ENCODE measurements at places on chromosomes 5 and 9. TPM values are rescaled to one million over a fixed set of nuclear protein-coding genes. Genes with fewer than 3 reads are reported as not detected.

- no peak for DNase-seq
These were observed 73.7 kb downstream of the SPATA31C2 start for GRCh38 chr9:88064554-88064953.

The PGM5 gene
- total RNA-seq, result 0.26 TPM

The CCDC69 gene
- total RNA-seq, result 8.2 TPM

DNA sequence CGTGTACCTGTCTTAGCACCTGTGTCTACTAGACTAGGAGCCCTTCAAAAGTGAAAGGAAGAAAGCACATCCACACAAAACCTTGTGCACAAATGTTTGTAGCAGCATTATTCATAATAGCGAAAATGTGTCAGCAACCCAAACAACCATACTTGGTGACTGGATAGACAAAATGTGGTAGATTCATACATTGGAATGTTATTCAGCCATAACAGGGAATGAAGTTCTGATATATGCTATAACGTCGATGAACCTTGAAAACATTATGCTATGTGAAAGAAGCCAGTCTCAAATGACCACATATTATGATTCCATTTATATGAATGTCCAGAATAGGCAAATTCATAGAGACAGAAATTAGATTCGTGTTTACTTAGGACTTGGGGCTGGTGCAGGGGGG, 57.8 kb upstream of the LARP1 start:
- DNase-seq, result no peak

The PCDHGA3 gene
- total RNA-seq, result 0.26 TPM

The TXNDC8 gene
- total RNA-seq, result not detected

- DNase-seq, result no peak
These were observed 632.5 kb upstream of the ST8SIA4 start for GRCh38 chr5:101535626-101536025.

- DNase-seq, result no peak
These were observed 72.8 kb downstream of the MAPKAP1 start for GRCh38 chr9:125634040-125634717.

The STKLD1 gene
- total RNA-seq, result 0.81 TPM

DNA sequence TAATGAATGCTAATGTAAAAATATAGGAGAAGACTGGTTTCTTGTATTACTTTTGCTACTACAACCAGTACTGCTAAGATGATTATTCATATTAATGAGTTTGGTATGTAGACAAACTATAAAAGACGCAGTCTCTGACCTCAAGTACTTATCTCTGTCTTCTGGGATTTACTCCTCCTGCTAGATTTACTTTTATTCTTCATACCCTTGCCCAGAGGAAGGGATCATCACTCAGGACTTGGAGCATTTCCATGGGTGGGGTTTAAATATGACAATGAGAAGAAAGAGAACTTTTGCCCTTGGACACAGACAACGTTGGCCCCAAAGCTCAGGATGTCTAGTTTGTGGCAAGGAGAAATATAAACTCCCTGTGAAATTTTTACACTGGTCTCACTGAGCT, 126.1 kb downstream of the BNC2 start:
- DNase-seq, result no peak

The ZNF608 gene
- total RNA-seq, result 21.6 TPM

GRCh38 chr5:137379555-137380286, 119.4 kb downstream of the SPOCK1 start:
- no peak for DNase-seq

- no peak for DNase-seq
These were observed 13.8 kb upstream of the PLCXD3 start for GRCh38 chr5:41524174-41524573.

- DNase-seq, result no peak
These were observed 153.6 kb downstream of the DRD1 start for GRCh38 chr5:175290379-175290778.

DNA sequence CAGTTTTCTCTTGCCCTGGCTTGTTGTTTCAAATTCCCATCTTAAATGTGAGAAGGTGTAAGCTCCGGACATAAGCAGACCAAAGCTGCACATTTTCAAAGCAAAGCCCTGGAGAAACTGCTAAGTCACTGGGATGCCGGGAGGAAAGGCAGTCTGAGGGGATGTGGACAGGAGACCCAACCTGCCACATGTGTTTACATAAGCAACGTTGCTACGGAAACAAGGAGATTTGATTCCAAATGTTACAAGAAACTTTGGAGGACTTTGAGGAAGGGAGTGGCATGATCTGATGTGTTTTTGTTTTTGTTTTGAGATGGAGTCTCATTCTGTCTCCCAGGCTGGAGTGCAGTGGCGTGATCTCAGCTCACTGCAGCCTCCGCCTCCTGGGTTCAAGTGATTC, 25.7 kb upstream of the INSYN2B start:
- no peak for DNase-seq

The CEL gene
- total RNA-seq, result 0.07 TPM

The SVEP1 gene
- total RNA-seq, result 0.46 TPM

DNA sequence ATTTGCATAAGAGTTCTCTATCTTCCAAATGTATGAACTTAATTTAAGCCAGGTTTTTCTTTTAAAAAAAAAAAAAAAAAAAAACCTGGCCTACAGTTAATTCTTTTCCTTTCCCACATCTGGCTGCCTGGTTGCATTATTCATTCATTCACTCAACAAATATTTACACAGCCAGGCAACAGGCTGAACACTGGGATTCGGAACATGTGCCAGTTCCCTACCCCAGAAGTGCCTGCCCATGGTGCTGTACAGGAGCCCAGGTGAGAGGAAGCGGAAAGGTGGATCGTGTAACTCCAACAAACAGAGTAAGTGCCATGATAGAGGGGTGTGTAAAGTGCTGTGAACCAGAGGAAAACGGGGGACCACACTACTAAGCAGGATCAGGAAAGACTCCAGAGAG, 93.6 kb downstream of the CDK5RAP2 start:
- DNase-seq, result no peak

The DRD1 gene
- not detected for total RNA-seq

The RGS7BP gene
- 7.3 TPM for total RNA-seq

The PRDM9 gene
- not detected for total RNA-seq
